ENCODE measurements at places on chromosomes 4 and X.

- DNase-seq = no peak
Measured at GRCh38 chr4:3255611-3256186, 6.7 kb downstream of the MSANTD1 start.

- DNase-seq = no peak
Measured at GRCh38 chr4:169068423-169068822, 58.4 kb upstream of the CBR4 start.

DNA sequence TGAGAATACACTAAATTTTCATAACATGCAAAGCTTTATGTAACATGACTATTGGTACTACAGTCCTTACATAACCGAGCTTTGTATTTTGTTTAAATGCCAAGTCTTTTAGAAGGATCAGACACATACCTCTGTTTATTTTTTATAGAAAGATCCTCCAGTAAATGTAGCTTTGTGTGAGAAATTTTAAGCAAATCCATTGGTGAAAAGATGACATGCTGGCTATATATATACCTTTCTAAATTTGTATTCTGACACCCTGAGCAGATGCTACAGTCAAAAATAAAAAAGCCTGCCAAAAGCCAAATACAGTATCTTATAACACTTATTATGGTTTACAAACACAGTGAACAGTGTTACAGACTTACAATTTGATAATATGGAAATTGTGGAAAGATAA, at the start of gene YIPF7:
YIPF7 (minus strand) TSS at position 201 of the 400 bp plus-strand sequence. CDS start 1,525 bp downstream, outside the sequence.
- DNase-seq = no peak

- no peak for DNase-seq
Measured at GRCh38 chr4:145739845-145740244, 59.9 kb downstream of the C4orf51 start.

DNA sequence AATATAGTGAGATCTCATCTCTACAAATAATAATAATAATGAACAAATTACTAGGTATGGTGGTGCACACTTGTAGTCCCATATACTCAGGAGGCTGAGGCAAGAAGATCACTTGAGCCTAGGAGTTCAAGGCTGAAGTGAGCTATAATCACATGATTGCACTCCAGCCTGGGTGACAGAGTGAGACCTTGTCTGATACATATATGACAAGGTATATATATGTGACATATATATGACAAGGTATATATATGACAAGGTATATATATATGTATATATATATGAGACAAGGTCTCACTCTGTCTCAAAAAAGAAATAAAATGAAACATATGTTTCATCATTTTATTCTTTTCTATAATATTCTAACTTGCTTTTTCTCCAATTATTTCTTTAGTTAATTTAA, 278.1 kb upstream of the TET2 start:
- DNase-seq = no peak

DNA sequence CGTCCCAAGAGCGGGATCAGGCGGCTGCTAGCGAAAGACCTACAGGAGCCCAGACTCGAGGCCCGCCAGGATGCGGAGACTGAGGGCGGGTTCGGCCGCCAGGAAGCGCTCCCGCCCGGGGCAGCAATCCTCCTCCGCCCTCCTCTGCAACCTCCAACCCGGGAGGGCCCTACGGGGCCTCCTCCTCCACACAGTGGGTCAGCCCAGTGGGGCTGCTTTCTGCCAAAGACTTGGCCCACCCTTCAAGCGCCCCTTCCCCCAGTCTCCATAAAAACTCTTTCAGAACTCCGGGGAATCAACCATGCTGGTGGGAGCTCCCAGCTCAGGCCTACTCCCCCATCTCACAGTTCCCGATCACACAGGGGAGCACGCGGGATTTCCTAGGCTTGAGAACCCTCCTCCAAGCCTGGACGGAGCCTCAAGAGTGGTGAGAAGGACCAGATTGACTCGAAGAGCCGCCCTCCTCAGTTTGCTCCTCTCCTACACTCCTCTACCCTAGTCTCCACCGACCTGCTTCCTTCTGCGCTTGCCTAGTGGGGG, 77.5 kb downstream of the RLIM start:
- peak; percentile 37 for DNase-seq

DNA sequence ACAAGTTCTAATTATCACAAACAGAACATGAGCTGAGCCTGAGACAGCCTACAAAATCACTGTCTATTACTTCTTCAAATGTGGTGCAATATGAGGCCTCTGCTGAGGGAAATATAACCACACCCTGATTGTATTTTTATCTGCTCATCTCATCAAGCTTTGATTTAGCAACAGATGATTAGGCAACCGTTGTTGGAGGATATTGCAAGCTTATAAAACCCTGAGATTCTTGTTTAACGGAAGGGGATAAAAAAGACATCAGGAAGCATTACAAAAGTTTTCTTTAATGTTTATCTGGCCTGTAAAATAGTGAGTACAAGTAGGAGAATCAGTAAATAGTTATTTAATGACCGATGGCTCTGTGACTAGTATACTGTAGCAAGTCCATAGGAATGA, 108.5 kb downstream of the ZNF330 start:
- no peak for DNase-seq

GRCh38 chr4:120293341-120293740, 226.7 kb upstream of the MAD2L1 start:
- DNase-seq = no peak

GRCh38 chr4:77355731-77356130, 198.7 kb downstream of the CCNG2 start:
- no peak for DNase-seq

DNA sequence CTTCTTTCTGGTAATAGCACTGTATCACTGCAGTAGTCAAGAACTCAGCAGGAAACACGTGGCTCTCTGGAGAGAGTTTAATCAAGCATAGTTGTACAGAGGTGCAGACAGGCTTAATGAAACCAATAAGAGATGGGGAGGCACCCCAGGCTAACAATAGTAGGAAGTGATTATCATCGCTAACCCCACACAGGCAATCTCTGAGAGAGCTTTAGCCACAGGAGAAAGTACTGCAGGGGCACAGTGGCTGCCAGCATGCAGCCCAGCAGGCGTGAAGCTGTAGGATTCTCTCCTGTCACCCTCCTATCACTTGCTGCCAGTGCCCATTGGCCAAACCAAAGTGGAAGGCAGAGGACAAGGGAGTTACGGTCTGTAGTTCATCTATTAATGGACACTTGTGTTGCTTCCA, 450.0 kb upstream of the RASGEF1B start:
- peak; percentile 24 for DNase-seq

- no peak for DNase-seq
Measured at GRCh38 chr4:82789025-82789776, 9.4 kb downstream of the SCD5 start.

- DNase-seq = no peak
Measured at GRCh38 chr4:113700602-113701150, 60.9 kb downstream of the CAMK2D start.

DNA sequence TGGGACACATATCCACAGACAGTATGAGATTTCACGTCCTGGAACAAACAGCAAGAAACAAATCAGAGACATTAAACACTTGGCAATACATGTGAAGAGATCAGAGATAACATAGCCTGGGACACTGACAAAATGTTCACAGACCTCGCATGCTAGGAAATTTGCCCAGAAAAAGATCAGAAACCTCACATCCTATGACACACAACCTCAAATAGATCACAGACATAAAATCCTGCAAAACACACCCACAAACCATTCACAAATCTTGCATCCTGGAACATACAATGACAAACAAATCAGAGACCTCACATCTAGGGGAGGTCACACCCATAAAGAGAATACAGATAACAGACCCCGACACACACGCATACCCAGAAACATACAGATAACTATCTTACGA, 18.0 kb downstream of the SUV39H1 start:
- DNase-seq = no peak

GRCh38 chr4:168811786-168812651, 198.0 kb downstream of the CBR4 start:
- DNase-seq = no peak

DNA sequence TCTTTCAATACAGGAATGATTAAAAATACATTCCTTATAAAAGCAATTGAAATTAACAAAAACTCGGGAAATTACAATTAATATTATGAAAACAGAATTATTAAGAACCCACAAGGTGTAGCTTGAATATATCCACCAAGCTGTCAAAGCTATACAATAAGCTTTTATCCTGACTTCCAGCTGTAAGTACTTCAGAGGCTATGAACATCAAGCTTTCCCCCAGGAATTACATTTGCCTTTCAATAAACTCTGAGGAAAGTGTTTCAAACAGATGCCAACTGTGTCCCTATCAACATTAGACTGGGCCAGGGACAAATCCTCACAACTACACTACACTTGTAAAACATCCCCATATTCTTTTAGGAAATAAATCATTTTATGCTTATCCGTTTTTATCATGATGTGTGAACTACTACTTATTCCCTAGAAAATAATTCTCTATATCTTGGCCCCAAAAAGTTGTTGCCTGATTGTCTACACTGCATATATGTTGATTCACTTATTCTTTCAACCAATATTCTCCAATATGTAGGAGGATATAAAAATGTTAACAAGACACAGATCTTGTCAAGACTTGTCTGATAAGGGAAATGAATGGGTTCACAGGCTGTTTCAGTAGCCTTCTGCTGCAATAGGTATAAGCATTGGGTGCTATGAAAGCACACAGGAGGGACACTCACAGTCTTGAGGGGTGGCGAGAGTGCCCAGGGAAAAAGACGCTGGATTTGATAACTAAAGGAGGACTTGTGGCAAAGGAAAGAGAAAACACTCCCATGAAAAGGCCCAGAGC, 494.1 kb downstream of the CENPC start:
- no peak for DNase-seq

GRCh38 chrX:51874123-51874522, 19.3 kb upstream of the MAGED1 start:
- no peak for DNase-seq

GRCh38 chr4:104064646-104065577, 345.1 kb upstream of the TACR3 start:
- DNase-seq = peak; percentile 27

- DNase-seq = no peak
Measured at GRCh38 chr4:116664198-116664597, 421.2 kb downstream of the TRAM1L1 start.

DNA sequence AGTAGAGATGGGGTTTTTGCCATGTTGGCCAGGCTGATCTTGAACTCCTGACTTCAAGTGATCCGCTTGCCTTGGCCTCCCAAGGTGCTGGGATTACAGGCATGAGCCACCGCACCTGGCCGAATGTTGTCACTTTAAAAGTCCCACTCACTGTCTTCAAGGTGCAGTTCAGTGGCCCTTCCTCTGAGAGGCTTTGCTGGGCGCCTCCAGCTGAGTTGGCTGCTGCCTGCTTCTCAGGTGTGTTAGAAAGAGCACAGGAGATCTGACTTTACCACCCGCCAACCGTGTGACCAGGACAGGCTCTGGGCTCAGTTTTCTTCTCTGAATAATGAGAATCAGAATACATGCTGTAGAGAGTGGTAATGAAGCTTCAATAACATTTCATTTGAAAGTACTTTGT, 207.4 kb downstream of the CEP135 start:
- no peak for DNase-seq

GRCh38 chrX:111282139-111282538, 11.9 kb upstream of the CAPN6 start:
- no peak for DNase-seq

GRCh38 chr4:26058537-26058936, 144.5 kb downstream of the SMIM20 start:
- peak; percentile 40 for DNase-seq

DNA sequence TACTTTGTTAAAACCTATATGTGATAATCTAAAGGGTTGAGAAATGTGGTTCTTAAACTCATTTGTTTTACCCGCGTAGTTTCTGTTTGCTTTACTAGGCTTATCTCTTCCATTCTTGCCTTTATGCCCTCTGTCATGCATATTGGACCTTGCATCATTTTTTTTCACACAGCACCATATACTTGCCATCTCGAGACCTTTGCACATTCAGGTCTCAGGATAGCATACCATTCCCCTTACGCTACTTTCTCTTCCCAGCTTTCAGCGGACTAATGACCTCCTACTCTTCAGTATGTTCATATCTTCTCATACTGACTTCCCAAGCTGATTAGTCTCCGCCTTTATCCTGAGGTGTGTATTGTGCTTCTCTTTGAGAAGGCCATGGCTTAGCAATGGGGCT, 40.5 kb downstream of the USP38 start:
- no peak for DNase-seq

DNA sequence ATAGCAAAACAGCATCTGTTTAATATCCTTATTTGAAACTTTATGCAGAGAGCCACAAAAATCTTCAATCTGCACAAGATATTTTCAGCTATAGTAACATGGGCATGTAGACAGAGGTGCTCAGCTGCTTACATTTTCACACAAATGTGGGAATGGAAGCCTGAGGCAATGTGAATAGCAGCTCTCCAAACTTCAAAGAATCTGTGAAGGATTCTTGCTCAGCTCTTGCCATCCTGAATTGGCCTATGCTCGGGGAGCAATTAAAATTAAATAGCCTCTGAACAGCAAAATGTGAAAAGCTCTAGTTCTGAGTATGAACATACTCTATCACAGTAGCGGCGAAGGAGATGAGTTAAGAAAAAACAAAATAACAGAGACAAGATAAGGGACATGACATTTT, 1523.8 kb downstream of the PCDH7 start:
- DNase-seq = no peak

GRCh38 chrX:17635231-17635630, 102.1 kb upstream of the SCML1 start:
- DNase-seq = no peak

DNA sequence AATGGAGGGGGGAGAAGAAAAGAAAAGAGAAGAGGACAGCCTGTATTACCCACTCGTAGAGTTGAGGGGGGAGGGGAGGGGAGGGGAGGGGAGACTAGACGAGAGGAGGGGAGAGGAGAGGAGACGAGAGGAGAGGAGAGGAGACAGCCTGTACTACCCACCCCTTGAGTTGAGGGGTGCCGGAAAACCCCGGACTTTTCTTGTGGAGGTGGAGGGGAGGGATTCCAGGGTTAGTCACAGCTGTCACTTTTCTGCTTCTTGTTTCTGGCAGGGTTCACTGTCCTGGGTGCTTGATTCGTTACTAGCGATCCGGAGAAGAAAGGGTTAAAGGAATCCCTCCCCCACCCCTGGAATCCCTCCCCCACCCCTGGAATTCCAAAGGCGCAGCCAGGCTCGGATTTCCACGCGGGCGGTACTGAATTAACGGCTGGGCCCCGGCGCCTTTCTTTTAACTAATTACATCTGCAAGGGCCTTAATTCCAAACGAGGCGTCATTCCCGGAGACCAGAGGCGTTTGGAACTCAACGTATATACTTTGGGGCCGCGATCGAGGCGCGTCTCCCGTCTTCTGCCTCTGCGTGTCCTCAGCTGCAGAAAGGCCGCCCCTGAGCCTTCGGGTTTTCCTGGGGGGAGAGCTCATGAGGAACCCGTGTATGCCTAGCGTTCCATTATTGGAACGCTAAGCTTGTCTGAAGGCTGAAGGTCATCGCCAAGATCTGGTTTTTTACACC, 20.1 kb upstream of the CSF2RA start:
- DNase-seq = no peak

DNA sequence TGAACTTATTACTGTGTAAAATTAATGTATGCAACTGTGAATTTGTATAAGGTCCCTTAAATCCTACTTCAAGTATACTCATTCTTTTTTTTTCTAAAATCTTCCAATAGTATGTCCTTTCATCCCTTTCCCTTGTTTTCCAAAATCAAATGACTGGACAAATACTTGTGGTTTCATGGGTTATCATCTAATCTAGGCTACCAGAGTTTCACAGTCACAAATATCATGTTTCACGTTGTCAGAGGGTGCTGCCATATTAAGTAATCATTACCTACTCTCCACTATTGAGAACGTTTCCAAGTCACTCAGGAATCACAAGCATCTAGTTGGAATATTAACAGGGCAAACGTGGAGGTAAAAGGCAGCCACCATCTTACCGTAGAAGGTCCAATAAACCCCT, 1235.0 kb upstream of the TENM3 start:
- DNase-seq = no peak

All from left ventricle myocardium superior (tissue), 1 donor.